Femur (tissue), 1 donor: ENCODE measurements at places on chromosomes 2 and 18.

GRCh38 chr2:229818230-229818629, 103.6 kb downstream of the TRIP12 start:
- no peak for DNase-seq

- DNase-seq: no peak
Observed at GRCh38 chr2:929011-929735, 21.5 kb upstream of the SNTG2 start.

DNA sequence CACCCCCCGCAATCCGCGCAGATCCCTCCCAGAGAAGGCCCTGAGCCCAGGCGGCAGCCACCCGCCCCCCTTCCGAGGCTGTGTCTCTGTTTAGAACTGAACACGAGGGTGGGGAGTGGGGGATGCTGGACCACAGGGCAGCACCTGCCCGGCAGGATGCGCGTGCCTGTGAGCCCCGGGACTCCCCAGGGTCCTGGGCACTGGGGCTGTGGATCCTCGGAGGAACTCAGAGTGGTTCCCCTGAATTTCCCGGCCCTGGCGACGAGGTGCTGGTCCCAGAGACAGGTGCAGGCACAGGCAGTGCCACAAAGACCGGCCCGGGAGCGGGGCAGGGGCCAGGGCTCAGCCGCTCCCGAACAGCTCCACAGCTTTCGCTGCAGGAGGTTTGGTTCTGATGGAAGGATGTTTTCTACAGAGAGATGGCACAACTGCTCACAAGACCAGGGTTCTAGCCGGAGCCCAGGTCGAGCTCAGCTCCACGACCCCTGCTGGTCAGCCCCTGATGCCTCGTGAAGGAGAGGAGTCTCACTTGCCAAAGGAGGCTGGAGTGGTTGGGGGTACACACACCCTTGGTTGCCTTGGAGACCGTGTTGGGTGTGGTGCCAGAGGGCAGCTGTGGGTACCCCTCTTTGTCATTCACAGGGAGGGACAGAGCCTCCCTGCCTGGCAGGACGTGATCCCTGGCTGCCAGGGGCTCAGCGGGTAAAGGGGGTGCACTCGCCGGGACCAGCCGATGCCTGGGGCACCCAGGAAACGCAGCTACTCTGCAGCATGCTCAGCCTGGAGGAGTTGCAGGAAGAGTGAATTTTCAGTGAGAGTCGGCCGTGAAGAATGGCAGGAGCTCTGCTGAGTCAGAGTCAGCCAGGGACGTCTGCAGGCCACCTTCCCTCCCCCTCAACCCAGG, 4.4 kb upstream of the NEU4 start:
- DNase-seq: peak; percentile 20

- peak; percentile 94 for DNase-seq
Observed at GRCh38 chr2:127408004-127408806, 10.0 kb upstream of the PROC start.

DNA sequence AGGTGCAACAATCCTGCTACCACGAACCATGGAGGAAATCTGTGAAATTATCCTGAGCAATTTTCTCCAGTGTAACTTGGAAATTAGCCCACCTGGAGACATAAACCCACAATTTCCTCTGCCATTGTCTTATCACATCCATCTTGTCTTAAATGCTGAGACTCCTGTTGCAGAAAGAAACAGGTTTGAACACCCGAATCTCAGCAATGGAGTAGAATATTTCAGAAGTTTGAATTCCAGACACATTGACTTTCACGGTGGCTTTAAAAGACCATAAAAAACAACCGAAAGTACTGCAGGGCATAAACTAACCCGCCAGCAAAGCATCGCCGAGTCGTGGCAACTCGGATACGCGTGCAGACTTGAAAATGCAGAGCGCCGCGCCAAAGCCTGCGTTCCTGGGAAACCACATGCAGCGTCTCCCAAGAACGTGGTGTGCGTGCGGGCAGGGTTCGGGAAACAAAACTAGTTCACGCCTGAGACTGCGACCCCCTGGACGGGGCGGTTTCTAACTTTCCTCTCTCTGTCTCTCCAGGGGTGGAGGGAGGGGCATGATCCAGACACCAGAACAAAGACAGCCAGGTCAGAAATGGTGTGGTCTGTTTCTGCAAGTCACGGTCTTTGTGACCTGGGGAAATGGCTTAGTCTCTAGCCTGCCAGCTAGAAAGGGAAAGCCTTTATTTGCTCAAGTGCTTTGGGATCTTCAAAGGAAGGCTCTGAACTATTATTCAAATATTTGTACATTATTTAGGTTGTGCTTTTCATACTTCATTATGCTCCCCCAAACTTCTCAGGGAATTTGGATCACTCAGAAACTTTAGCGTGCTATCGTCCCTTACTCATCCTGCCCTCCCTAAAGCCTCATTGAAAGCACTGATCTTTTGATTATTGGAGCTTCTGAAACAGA, 26.9 kb upstream of the KCTD1 start:
- peak; percentile 46 for DNase-seq

DNA sequence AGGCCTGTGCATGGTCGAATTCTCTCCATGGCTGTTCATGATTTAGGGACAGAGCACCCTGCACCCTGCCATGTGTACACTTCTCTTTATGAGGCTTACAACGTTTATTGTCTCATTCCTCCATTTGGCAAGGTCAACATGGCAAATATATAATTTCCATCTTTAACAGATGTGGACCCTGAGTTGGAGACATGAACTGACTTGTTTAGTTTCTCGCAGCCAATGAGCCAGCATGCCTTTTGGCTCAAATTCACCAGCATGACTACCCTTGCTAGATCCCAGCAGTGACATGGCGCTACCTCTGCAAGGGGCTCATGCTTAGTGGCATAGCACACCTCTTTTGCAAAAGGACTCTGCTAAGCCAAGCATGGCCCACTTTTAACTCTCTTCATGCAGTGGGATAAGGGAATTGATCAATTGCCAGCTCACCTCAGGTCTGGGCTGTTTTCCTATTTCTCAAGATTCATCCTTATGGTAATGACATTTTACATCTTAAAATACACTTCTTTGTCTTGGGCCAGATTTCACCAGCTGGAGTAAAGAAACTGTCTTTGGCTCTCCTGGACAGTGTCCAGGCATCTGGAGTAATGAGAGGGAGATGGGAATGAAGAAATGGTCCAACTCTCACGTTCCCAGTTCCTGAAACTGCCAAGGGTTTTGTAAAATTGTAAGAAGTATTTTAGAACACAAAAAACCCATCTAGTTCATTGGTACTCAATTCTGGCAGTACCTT, 159.5 kb downstream of the SETBP1 start:
- no peak for DNase-seq

DNA sequence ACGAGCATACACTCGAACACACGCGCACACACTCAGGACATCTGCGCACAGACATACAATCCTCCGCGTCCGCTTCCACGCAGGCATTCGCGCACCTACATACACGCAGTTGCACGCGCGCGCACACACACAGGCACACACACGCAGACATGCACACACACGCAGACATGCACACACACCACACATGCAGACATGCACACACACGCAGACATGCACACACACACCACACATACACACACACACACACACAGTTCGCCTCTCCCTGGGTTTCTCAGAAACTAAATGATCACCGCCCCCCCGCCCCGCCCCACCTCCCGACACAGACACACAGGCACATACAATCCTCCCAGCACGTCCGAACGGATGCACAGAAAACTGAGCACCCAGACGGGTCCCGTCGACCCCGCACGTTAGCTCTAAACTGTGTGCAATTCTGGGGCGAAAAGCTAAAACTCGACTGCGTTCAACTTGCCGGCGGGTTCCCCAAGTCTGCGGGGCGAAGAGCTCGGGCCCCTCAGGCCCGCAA, 1.0 kb downstream of the EPHA4 start:
- peak; percentile 65 for DNase-seq

- no peak for DNase-seq
Observed at GRCh38 chr2:70371753-70372152, 69.9 kb upstream of the FAM136A start.

GRCh38 chr2:71934595-71935261, 212.9 kb downstream of the CYP26B1 start:
- peak; percentile 20 for DNase-seq
